Upper lobe of left lung (tissue), 6 donors: ENCODE measurements at places on chromosomes 2 and 18. TPM values are rescaled to one million over a fixed set of nuclear protein-coding genes. Genes with fewer than 3 reads are reported as not detected.

DNA sequence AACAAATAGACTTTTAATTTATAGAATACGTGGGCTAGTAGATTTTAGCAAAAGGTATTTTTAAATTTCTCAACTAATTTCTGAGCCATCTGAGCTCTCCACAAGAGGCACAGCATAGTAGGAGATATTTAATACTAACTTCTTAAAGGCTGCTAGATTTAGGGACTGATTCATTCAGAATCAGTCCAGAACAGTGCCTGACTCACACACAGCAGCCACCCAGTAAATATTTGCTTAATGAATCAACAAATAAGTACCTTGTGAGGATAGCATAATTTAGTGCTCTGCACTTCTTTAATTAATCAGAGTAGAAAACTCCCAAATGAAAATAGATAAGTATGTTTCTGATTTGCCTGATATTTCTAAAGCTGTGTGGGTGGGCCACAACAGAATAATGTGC lies 35.6 kb upstream of the SYT4 start:
- no peaks in the 10 kb centered on the region for H3K27me3 ChIP-seq
- DNase-seq, result no peak
- no peak overlapping the region for H3K4me3 ChIP-seq
- no peaks in the 10 kb centered on the region for H3K36me3 ChIP-seq

Gene DYNAP
- not detected for total RNA-seq

DNA sequence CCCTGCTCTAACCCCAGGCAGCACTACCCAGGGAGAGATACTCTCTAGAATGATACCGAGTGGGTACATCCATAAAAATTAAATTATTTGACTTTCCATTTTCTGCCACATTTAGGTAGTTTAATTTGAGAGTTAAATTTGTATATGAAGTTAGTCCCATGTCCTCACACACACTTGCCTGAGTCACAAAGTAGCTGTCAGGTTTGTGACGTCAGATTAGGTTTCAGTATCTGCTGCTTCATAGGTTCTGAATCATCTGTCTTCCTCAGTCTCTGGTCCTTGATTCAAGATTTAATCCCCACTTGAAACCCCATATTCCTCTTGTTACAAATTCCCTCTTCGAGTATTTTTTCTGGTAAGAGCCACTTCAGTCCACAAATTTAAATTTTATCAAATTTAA lies 738.6 kb upstream of the FAM98A start:
- H3K27ac ChIP-seq, result no peak overlapping the region
- no peak overlapping the region for H3K4me3 ChIP-seq

DNA sequence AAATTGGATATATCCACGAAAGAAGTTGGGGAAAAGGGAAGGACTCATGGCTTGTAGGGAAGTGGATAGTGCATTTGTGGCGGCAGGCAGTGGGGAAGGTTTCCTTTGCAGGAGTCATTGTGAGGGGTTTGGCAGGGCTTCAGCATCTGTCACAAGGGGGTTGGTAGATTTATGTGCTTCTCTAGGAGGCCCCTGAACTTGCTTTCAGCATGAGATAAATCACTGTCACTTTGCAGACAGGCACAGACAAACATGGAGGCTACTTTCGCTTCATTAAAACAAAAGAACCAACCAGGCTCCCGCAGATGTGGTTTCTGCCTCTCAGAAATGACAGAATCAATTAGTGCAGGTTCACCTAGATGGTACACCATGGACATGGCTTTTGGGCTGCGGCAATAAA lies 340.7 kb downstream of the TGIF1 start:
- DNase-seq, result no peak
- no peaks in the 10 kb centered on the region for H3K27me3 ChIP-seq
- no peak overlapping the region for H3K27ac ChIP-seq
- H3K4me1 ChIP-seq, result no peaks in the 10 kb centered on the region

GRCh38 chr2:64317707-64318475 lies 136.1 kb upstream of the LGALSL start:
- H3K4me1 ChIP-seq, result peaks cover under 1% of the 10 kb centered on the region
- no peak overlapping the region for H3K4me3 ChIP-seq
